NCI-H1105 treated with DMSO at 0.1 percent for 48 hours (cell line): ENCODE measurements at places on chromosomes 4 and X.

DNA sequence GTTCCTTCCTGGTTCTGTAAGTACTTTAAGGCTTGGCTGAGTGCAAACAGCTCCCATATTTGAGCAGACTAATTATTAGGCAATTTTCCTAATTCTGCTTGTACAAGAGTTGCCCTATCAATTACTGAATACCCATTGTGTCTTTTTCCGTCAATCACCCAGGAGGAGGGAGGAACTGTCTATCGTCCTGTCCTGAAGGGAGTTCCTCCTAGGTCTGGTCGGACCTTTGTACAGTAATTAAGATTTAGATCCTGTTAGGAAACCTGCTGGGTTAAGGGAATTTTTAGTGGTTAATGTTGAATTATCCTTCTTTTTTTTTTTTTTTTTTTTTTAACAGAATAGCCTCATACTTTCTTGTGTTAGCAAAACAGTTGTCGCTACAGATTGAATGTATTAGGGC, 130.1 kb downstream of the KDM6A start:
- DNase-seq: no peak

- no peak for DNase-seq
Measured at GRCh38 chr4:139682741-139683151, 17.1 kb downstream of the MGST2 start.

DNA sequence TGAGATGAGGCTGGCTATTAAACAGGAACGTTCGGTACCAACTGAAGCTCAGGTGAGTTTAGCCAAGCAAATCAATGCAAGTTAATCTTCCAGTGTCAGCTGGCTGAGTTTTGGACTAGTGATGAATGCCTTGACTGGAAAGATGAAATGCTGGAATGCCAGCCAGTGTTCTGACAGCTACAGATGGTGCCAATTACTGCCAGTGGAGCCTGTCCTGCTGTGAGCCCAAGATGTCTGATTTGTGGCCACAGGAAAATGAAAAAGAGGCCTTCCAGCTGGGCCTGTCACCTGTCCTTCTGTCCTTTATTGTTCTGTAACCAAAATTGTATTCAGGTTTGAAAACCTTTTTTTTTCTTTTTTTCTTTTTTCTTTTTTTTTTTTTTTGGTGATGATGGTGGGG, 223.1 kb downstream of the AFF2 start:
- DNase-seq: no peak

DNA sequence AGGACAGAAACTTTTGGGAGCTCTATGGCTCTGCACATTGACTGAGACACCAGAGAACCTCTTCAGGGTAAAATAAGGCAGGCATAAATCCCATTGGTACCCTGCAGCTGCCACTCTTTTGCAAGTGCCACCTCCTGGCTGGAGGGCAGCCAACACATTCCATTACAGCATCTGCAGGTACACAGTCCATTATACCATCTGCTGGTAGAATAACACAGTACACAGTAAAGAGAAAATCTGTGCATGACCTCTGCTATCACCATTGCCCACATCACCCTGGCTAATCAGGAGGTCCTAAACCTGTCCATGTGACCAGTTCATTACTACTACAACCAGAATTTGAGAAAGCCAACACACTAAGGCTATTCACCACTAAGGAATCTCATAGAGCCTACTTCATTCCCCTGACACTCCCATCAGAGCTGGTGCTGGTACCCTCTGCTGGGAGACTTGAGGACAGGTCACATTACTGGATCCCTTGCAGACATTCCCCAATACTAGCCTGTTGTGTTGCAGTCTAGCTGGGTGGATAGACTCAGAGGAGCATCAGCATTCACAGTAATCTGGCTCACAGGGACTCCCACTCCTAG, 176.2 kb upstream of the TACR3 start:
- no peak for DNase-seq

GRCh38 chr4:31075969-31076368, 355.8 kb downstream of the PCDH7 start:
- no peak for DNase-seq

DNA sequence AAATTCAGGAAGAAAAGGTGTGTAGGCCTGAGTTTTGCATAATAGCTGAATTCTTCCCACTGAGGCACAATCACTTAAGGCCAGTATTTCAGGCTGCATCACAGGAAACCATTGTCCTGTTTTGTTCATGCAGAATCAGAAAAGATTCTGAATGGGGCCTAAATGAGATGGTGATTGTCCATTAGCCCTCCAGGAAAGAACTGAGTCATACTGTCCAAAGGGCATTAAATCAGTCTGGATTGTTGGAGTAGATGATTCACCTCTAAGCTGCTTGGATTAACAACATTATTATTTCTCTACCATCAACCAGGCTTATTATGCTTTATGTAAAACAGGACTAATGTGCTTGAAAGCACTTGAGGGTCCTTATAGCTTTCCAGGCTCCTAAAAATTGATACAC, 36.2 kb downstream of the CT47B1 start:
- no peak for DNase-seq

DNA sequence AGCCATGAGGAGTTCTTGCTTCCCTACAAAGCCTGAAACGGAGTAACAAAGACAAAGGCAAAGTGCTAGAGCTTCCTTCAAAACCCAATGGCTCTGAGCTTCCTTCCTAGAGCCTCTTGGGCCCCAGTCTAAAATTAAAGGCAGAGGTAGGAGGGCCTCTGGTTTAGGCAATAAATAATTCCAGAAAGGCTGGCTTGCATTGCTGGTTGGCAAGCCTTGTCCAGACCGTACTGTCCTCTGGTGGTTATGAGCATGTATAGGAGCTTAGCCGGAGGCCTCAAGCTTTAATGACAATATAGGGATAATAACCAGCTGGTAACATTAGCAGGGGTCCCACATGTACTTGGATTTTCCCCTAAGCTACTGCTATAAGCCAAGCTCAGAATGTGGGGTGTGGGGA, 237.3 kb downstream of the AR start:
- no peak for DNase-seq

- DNase-seq: peak; percentile 20
Measured at GRCh38 chr4:74042681-74043080, 4.2 kb upstream of the CXCL3 start.

DNA sequence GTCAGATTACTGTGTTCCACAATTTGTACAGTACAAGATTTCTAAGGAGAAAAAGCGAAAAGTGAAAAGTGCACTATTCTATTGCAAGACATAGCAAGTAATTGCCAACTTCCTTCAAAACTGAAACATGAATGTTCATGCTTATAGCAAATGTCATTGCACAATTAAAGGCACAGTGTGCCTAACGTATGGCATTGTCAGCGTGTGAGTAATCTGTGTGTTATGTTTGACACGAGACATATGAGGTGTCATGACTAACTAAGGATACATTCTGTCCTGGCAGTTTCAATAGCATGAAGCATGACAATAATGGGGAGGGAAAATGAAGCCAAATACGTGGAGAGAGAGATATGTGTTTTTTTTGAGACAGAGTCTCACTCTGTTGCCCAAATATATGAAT, 33.6 kb upstream of the TBC1D9 start:
- DNase-seq: no peak

GRCh38 chrX:101708163-101708562, 48.5 kb upstream of the ARMCX2 start:
- DNase-seq: peak; percentile 26

DNA sequence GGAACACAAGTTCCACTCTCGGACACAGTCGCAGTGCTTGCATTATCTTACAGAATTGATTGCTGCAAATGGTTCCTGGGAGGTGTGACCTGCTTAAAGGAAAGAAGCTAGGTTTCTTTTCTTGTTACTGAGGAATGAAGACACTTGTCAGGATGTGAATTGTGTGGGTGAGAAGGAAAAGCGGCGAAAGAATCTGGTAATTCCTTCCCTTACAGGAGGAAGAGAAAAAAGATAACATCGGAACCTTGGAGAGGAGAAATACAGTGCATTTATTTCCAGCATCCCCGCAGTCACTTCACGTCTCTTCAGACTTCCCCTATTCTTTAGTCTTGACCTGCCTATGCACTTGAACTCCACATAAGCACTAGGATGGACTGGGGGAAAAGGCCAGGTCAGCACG, 389 bp upstream of the CCSER1 start:
- no peak for DNase-seq

- no peak for DNase-seq
Measured at GRCh38 chr4:170818786-170819185, 729.0 kb upstream of the AADAT start.

DNA sequence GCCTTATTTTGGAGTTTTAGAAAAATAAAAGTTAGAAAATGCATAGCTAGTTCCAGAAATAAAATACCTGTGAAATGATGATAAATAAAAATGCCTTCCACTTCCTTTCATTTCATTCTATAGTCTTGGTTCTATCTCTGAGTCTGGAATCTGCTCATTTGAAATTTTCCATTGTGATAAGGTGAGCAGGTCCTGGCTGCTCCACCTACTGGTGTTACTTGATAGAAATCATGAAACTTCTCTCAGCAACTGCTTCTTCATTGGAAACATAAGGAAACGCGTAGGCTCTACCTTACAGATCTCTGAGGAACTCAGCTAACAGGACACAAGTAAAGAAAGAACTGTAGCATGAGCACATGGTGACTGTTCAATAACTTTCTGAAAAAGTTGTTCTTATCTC, 141.8 kb downstream of the DCHS2 start:
- no peak for DNase-seq

DNA sequence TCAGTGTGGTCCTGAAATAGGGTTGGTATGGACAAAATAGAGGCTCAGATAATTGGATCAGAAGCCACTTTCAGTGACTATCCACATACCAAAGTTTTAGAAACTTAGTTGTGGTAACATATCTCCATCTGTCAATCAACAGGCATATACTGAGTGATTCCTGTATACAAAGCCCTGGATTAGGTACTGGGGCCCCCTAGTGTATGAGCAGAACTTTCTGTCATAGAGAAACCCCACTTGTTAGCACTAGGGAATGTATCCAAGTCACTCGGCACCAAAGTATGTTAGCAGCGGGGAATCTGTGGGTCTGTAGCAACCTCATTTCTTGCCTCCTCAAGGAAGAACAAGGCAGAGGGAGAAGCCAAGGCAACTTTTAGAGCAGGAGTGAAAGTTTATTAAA, 50.7 kb downstream of the MAP7D3 start:
- DNase-seq: no peak
